ENCODE measurements at places on chromosomes 11 and 22. TPM values are rescaled to one million over a fixed set of nuclear protein-coding genes. Genes with fewer than 3 reads are reported as not detected.

DNA sequence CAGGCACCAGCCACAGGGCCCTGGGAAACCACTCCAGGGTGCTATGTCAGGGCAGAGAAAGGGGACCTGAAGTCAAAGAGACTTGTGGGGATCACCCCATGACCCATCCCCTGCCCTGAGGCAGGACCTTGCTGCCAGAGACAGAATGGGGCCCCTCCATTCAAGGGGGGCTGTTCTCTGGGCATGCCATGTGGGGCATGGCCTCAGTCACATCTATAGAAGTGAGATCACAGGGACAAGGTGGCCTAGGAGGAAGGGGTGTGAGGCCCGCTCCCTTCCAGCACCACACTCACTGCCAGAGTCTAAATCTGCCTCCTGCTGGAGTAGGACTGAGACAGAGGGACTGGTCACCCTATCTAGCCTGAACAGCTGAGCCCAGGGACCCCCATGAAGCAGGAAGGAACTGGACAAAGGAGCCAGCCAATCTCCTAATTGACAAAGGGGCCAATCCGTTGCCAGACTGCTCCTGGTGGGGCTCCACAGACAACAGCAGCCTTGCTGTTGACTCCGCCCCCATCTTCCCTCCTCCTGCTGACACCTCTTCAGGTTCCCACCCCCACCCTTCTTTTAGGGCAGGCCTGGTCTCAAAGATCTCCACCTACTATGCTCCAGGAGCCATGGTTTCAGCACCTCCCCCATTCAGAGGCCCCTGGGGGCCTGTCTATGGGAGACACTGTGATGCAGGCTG lies 26.0 kb downstream of the NEAT1 start:
- DNase-seq: no peak

DNA sequence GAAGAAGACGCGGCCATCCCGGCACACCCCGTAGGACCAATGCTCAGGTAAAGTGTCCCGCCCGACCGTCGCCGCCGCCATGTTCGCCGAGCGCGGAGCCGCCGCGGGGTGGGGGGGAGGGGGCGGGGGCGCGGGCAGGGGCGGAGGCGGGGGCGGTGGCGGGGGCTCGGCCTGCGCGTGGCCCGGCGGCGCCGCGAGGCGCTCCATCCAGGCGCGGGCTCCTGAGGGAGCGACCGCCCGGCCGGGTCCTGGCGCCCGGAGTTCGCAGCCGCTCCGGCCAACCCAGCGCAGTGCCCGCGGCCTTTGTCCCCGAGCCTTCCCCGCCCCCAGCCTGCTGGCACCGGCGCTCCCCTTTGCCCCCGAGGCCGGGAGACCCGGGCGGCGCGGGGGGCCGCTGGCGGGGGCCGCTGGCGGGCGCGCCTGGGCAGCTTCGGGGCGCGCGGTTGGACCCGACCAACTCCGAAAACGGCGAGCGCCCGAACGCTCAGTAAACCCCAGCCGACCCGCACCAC lies at the start of gene PLEKHA7:
TSS of gene PLEKHA7 (minus strand) at position 94 of the 512 bp plus-strand sequence. CDS start at position 81, 13 bp downstream.
- no peak for DNase-seq

Gene MOV10L1
- total RNA-seq: 2.5 TPM

DNA sequence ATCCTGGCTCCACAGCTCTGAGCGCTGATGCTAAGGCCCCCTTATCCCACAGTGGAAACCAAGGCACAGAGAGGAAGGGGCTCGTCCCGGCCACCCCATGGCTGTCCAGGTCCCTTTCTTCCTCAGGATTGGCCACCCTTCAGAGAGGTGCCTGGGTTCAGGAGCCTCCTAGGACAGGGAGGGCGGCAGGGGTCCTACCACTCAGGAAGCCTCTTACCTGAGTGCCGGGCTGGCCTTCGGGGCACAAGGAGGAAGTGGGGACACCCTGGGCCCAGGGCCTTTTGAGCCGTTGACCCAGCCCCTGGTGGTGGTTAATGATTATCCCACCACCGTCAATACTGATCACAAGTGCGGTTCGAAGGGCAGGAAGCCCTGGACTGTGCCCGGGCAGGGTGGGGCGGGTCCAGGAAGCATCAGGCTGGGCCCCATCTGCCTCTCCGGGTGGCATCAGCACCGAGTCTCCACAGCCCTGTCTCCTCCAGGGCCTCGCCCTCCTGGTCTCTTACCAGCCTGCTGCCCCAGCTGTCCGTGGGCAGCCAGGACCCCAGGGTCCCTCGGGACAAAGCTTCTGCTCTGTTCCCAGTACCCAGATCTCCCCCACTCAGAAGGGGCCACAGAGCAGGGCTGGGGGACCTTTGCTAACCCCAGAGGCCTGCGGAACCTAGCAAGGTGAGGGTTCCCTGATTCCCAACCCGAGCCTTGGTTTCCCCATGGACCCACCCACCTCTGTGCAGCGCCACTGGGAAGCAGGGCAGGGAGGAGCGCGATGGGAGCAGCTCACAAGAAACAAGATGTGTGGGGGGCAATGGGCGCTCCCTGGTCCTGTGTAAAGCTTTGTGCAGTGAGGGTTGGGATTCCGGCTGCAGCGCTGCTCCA lies 15.0 kb upstream of the EHD1 start:
- no peak for DNase-seq

Gene SEPTIN3
- total RNA-seq: 0.37 TPM

- DNase-seq: no peak
Observed at GRCh38 chr22:47552541-47553205, 790.2 kb downstream of the TBC1D22A start.

Measured in omental fat pad (tissue), 4 donors.